ENCODE measurements at places on chromosomes 1 and 21.

GRCh38 chr1:174967845-174968705 is 31.7 kb upstream of the CACYBP start:
- no peak for DNase-seq

DNA sequence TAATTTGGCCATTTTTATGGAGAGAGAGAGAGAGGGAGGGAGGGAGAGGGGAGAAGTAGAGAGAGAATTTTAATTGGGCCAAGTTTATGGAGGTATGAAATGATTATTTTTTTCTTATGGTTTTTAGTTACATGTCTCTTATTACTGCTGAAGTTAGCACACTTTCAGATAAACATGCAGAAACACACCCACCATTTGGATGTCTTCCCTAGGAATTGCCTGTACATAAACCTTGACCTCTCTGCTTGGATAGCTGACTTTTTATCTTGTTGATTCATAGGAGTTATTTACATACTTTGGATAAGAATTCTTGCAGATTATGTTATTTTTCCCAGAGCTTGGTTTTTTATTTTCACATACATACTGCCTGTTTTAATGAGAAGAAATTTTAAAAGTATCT is 310.2 kb upstream of the ADAMTS5 start:
- no peak for DNase-seq

DNA sequence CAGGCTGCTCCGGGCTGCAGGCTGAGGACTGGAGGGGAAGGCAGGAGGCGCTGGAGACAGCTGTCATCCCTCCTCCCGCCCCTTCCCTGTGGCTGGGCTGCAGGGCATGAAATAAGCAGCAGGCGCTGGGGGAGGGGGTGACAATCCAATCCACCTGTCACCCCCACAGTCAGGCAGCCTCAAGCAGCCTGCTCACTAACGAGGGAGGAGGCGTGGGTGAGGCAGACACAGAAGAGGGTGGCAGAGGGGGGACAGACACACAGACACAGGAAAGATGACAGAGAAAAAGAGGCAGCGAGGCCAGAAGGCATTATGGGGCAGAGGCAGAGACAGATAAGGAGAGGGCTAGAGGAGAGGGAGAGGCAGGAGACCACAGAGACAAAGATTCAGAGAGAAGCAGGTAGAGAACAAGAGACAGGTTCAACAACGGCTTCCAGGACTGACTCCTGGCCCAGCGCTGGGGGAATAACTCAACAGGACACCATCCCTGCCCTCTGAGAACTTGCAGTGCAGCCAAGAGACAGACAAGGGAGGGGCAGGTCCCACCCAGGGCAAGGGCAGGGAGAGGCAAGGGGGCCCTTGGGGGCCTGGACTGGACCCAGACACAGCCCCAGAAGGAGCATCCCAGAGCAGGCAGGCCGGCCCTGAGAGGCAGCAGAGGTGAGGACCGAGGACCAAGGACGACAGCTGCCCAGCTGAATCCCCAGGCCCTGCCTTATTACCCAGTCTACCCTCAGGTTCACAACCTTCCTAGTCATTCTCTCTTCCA is 11.2 kb downstream of the MEF2D start:
- peak; percentile 38 for DNase-seq

DNA sequence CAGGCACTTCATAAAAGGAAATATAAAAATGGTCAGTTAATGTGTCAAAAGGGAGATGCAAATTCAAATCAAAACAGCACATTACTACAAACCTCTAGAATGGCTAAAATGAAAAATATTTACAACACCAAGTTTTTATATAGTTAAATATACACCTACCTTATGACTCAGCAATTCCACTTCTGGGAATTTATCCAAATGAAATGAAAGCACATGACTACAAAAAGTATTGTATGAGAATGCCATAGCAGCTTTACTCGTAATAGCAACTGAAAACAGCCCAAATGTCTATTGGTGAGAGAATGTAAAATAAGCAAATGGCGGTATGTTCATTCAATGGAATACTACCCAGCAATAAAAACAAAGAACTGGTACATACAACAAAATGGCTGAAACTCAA is 175.8 kb upstream of the SPAG17 start:
- no peak for DNase-seq

GRCh38 chr1:211830055-211830327 is 572 bp downstream of the LPGAT1 start:
- peak; percentile 13 for DNase-seq

DNA sequence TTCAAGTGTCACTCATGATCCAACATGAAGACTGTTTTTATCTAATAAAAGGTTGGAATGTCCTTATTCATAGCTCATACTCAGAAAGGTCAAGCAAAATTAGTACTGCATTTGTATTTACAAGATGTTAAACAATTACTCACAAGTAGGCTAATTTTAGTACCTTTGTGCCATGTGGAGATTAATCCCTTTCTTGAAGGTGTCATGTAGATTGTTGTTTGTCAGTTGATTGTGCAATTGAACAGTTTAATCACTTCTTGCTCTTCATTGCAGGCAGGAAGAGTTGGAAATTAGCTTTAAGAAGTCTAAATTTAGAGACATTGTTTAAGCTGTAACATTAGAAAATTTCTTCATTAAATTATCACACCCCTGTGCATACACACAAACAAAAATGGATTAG is 847.1 kb downstream of the KCNT2 start:
- DNase-seq = no peak

GRCh38 chr1:172742599-172743500 is 83.9 kb downstream of the FASLG start:
- no peak for DNase-seq

DNA sequence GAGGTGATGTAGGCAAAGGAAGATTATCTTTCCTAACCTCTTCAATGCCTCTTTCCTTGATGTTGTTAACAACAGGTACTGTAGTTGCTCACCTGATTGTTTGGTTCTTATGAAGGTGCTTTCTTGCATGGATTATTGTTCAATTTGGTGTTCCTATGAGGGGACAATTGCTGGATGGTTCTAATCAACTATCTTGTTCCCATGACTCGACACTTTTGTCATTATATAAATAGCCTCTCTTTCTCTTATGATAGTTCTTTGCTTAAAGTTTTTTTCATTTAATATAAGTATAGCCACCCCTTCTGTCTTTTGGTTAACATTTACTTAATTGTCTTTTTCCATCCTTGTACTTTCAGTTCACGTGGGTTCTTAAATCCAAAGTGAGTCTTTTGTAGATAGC is 35.5 kb downstream of the OR10R2 start:
- DNase-seq = no peak

GRCh38 chr1:219574484-219575087 is 38.3 kb downstream of the ZC3H11B start:
- no peak for DNase-seq

DNA sequence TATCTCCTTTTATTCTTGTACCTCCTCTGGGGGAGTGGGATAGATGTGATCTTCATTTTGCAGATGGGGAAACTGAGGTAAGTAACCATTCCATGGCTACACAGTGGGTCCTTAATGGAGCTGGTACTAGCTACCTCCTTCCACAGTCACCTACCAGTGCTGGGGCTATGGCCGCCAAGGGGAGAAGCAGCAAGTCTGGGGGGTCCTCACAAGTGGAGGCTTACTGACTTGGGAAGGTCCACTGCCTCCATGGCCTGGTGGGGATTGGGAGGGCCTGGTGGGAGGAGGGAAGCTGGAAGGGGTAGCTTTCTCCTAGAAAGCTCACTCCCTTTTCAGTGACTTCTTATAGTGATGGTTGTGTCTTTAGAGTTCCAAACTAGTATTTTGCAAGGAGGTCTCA is 5.9 kb upstream of the FOXO6 start:
- DNase-seq = no peak

DNA sequence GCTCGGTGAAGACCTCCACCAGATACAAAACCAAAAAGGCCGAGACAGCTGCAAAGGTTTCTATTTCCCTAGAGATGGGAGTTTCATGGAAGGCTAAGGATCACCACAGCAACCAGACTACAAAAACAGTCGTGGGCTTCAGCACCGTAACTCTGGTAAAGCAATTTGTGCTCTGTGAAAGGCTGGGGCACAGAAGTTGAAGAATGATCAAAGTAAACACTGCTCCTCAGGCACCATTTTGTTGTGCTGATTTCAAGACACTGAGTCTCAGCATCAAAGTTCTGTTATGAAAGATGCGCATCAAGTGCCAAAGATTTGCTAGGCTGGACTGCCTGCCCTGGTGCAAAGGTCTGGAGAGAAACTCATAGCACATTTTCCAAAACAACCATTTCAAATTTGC is 116.2 kb downstream of the TGFBR3 start:
- DNase-seq = no peak

DNA sequence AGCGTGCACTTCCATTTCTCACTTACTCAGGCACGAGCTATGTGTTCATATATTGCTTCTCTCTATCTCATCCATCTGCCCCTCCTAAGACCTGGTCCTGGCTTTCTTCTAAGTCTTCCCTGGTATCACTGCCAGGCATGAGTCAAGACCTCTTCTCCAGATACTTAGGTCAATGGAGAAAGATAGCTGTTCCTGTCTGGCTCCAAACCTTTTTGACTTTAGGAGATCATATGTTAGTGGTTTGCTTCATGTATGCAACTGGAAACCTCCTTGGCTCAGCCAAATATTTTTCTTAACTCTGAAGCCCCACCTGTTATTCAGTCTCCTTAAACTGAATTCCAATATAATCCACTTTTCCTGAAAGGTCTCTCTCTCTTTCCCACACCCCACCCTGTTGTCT is 211.6 kb upstream of the PTBP2 start:
- DNase-seq = no peak

DNA sequence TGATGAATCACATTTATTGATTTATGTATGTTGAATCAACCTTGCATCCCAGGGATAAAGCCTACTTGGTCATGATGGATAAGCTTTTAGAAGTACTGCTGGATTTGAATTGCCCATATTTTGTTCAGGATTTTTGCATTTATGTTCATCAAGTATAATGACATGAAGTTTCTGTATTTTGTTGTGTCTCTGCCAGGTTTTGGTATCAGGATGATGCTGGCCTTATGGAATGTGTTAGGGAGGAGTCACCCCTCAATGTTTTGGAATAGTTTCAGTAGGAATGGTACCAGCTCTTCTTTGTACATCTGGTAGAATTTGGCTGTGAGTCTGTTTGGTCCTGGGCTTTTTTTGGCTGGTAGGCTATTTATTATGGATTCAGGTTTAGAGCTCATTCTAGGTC is 1643.1 kb upstream of the B3GALT2 start:
- no peak for DNase-seq

- DNase-seq = no peak
Observed at GRCh38 chr1:227544067-227545050, 19.0 kb upstream of the ZNF678 start.

DNA sequence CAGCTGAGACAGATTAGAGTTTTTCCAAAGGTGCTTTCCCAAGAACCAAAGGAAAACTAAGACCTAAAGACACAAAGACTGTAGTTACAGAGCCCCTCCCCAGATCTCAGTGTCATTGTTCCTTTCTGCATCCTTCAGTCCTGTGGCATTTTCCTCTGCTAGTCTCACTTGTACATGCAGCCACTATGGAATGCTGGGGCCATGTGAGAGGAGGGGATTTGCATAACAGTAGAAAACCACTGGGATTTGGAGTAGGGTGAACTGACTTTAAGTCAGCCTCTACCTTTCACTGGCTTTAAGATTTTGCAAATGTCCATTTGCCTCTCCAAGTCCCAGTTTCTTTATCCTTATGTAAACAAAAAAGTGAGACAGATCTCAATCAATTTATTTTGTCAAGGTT is 119.4 kb upstream of the F3 start:
- DNase-seq = no peak

- no peak for DNase-seq
Observed at GRCh38 chr1:95195046-95195445, 39.0 kb upstream of the RWDD3 start.

- no peak for DNase-seq
Observed at GRCh38 chr1:157101149-157101548, 1.5 kb upstream of the ETV3L start.

DNA sequence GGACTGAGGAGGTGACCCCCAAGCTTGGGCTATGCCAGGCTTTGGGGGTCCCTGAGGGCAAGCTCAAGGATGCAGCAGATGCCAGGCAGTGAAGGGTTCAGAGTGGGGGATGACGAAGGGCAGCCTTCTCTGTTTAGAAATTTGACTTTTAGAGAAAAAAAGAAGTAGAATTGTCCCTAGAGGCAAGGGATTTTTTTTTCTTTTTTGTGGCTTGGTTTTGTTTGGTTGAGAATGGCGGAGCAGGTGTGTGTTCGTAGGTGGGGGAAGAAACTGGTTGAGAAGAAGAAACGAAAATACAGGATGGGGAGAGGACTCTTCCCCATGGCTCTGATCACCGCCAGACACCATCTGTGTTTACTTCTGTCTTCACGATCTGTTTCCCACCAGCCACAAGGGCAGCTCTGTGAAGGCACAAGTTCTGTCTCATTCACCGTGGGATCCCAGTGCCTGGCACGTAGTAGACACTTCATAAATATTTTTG is 8.2 kb downstream of the PLA2G5 start:
- no peak for DNase-seq

GRCh38 chr1:100683448-100684349 is 35.8 kb upstream of the VCAM1 start:
- DNase-seq = no peak

DNA sequence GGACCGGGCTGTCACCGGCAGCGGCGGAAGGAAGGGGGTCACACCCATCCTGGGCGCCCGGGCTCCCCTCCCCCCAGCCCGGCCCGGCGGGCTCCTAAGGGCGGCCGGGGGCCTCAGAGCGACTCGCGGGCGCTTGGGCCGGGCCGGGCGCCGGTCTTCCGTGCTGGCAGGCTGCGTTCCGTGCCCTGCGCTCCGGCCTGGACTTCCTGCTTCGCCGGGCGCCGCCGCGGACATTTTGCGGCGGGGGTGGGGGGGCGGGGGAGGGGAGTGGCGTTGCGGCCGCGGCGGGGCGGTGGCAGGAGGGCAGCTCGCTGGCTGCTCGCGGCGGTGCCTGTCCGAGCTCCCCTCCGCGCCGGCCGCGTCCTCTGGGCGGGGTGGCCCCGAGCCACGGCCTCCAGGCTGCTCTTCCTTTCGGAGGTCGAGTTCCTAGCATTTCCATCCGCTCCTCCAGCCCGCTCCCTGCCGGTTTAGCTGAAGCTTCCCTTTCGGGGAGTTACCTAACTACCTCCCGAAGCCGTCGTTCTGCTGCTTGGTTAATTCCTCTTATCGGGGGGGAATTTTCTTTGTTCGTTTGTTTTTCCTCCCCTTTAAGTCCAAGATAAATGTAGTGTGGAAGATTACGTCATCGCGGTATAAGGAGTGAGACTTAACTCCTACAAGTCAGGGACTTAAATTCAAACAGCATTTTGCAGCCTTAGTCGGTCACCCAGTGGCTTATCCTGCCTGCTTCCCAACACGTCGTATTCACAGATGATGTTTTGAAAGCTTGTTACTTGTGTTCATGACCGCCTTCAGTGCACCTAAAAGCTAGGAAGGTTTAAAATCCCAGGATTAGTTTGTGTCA is 730 bp downstream of the CDC42 start:
- peak; percentile 42 for DNase-seq

DNA sequence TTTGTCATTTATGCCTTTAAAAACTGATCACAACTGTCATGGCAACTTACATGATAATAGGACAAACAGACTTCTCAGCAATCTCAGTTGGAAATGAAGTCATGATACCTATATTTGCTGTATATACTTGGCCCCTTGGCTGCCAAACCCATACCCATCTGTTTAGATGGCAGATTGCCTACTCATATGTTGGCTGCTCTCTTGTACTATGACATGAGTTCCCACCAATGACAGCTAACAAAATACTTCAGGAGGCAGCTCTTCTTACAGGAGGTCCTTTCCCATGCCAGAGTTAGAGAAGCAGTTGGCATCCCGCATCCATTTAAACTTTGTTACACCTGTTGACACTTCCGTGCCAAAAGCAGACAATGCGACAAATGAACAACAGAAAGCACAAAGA is 603.1 kb upstream of the ADGRL2 start:
- DNase-seq = no peak

Data from activated T-cell treated with anti-CD3 and anti-CD28 coated beads for 48 hours (primary cell).